Psoas muscle (tissue), 8 donors: ENCODE measurements at places on chromosomes 4 and X.

DNA sequence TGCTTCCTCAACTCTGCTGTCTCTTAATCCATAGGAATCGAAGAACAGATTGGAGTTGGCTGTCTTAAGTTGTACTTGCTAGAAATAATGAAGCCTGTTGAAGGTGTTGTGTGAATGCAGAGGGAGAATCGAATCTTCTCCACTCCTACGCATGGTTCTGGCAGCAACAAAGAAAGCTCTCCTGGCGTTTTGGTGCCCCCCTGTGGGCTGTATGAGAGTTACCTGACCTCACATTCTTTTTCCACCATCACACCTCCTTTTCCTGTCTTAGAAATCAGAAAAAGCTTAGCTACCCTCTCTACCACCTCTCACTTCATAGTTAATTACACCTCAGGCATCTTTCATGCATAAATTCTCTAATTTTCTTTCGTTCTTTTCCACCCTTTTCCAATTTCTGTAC is 16.3 kb downstream of the KLF8 start:
- DNase-seq = peak; percentile 58

DNA sequence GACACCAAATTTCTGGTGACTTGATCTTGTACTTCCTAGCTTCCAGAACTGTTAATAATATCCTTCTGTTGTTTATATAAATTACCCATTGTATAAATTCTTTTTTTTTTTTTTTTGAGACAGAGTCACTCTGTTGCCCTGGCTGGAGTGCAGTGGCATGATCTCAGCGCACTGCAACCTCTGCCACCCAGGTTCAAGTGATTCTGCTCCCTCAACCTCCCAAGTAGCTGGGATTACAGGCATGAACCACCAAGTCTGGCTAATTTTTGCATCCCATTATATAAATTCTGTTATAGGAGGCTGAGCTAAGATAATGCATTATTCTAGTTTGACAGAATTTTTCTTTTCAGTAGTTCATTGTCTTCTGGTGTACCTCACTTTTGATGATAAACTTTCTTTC is 157.0 kb upstream of the DDIT4L start:
- DNase-seq = no peak

GRCh38 chr4:169618286-169618685 is 2.1 kb upstream of the CLCN3 start:
- no peak for DNase-seq

- no peak for DNase-seq
Observed at GRCh38 chr4:101791182-101791558, 640 bp downstream of the BANK1 start.

DNA sequence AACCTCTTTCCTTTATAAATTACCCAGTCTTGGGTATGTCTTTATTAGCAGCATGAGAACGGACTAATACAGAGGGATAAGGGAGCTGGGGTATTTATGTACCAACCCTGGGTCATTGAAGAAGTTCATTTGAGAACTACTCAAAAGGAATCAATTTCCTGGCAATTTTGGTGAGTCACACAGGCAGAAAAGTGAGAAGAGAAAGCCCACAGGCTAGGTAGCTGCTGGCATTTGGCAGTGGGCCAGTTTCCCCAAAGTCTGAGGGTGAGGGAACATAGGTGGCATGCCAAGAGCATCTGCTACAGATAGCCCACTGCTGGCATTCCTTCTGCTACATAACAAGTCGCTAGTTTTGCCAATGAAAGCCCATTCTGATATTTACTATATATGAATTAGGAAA is 411.2 kb downstream of the MID1IP1 start:
- no peak for DNase-seq

DNA sequence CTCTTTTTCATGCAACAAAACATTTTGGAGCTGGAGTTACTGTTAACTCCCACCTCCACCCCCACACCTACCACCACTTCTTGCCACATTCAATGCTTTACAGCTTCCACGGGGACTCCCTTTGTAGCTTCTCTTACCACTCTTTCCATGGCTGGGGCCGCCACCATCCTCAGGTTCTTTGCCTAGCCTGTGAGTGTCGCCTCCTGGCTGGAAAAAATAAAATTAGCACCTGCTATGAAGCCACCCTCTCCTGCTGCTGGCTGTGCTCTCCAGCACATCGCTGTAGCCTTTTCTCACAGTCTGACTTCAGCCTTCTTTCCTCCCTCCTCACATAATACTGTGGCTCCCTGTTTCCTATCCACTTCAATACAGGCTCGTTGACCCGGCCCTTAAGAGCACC is 114.4 kb downstream of the FRAS1 start:
- no peak for DNase-seq

- no peak for DNase-seq
Observed at GRCh38 chrX:97850911-97851310, 967.2 kb downstream of the RPA4 start.
